ENCODE measurements at places on chromosomes 11 and 22.

DNA sequence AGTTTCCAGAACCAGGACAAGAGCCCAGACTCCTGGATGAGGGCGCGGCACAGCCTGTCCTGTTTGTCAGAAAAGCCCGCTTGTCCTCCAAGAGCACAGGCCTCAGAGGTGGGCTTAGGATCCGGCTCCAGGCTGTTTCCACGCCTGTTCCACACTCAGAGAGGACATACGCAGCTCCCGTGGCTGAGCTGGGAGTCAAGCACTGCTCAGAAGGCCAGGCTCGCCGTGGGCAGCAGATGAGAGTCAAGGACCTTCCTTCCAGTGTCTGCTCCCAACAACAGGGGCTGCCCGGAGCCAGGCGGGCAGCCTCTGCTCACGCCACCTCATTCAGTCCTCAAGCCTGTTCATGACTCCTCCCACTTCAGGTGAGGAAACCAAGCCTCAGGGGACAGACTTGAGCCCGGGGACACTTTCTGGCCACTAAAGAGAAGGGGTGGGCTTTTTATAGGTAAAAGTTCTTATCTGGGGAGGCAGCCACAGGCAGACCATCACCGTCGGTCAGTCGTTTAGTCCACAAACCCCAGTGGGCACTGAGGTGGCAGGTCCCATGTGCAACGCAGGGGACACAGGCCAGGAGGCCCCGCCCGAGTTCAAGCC lies 3.8 kb downstream of the CYB5R3 start:
- DNase-seq = no peak

DNA sequence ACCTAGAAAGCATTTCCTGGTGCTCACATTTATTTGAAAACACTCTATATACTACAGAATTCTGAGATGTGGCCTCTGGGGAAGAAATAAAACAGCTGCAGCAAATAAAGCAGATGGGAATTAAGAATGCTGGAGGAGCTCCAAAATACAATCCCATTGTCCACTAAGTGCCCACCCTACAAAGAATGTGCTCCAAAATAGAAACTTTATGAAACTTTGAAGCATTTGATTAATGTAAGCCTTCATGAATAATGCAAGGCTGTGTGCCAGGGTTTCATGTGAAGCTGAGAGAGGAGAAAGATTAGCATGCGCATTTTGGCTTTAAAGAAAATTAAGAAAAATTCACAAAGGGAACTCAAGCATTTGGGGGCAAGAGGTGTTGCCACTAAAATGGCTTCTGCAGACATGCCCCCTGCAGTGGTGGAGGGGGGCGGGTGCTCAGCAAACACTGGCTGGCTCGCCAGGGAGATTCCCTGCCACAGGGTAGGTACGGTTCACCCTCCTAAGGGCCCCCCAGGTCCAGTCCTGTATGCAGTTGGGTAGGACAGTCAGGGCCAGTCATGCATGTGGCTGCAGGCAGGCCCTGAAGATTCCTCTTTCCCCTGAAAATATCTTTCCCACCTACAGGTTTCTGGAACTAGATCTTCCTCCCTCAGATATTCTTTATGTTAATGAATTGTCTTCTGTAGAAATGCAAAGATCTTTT lies 46.6 kb upstream of the RCN1 start:
- no peak for DNase-seq

GRCh38 chr11:3971756-3972404 lies 116.4 kb downstream of the STIM1 start:
- no peak for DNase-seq

GRCh38 chr11:110207123-110207522 lies 89.3 kb downstream of the RDX start:
- no peak for DNase-seq

DNA sequence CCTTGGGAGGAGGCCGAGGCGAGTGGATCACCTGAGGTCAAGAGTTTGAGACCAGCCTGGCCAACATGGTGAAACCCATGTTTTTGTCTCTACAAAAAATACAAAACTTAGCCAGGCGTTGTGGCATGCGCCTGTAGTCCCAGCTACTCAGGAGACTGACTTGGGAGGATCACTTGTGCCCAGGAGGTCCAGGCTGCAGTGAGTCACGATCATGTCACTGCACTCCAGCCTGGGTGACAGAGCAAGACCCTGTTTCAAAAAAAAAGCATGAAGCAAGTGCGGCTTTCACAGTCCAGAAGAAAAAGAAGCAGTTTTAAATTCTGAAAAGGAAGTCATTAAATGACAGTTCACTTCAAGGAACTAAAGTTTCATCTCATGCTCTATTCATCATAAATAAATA lies 7.1 kb upstream of the LTO1 start:
- no peak for DNase-seq

DNA sequence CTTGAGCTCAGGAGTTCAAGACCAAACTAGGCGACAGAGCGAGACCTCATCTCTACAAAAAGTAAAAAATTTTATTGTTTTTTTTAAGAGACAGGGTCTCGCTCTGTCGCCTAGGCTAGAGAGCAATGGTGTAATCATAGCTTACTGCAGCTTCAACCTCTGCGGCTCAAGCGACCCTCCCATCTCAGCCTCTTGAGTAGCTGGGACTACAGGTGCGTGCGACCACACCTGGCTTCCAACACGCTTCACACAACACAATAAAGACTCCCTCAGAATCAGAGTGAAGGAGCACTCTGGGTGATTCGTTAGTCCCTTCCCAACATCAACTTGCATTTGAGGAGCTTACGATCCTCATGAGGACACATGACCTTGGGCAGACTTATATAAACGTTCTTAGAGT lies 79.5 kb upstream of the APOA1 start:
- DNase-seq = no peak

GRCh38 chr11:26944866-26945664 lies 48.8 kb upstream of the FIBIN start:
- DNase-seq = no peak

DNA sequence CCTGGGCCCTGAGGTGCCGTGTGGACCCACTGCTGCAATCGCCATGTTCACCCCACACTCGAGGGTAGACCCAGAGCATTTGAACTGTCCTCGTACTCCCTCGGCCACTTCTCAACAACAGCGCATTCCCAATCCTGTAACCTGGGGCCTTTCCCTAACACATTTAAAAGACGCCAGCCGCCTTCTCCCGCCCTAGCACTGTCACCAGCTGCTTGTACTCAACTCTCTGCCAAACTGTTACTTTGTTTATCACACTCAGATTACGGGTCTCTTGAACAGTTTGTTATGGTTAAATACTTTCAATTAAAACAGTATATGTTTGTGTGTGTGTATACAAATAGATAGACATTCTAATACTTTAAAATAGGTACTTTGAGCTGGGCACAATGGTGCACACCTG lies 20.7 kb downstream of the CDKN1C start:
- DNase-seq = no peak

DNA sequence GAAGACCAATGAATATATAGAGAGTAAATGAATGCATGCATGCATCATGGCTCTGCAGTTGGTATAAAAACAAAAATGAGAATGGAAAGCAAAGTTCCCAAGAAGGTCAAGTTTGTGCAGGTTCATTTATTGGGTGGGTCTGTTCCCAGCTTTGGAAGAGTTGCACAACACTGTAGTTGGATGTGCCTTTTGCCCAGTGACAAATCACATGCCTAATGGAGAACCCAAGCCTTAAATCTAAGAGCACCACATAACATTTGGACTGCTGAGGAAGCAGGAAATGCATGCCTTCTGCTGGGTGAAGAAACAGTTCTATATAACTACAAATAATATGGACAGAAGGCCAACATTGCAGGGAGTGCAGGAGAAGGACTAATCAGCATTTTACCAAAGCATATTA lies 30.6 kb downstream of the PRCP start:
- DNase-seq = no peak

DNA sequence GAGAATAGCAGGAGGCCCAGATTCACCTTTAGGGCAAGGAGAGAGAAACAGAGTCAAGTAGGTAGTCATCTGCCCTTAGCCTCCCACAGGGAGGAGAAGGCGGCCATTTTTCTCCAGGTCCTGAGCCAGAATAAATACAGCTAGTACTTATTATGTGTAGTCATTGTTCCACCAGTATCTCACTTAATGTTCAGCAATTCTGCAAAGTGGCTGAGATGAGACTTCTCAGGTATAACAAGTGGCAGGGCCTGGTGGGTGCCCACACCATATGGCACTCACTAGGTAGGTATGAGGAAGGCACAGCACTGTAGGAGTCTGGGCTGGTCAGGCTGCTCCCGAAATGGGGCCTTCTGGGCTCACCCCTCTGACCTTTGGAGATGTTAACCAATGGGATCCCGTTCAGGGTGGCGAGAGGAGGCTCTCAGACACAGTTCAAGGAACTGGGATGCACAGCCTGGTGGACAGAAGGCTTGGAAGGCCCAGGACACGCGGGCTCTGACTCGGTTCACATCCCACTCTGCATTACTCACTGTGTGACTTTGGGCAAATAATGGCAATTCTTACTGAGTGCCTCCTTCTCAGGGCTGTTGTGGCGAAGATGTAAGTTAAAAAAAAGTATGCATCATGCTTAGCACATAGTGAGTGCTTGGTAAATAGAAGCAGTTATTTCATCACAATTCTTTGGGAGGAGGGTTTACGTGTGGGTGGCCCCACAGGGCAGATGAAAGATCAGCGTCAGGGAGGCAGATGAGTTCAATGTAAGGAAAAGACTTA lies 25.1 kb downstream of the RTN4RL2 start:
- DNase-seq = no peak

- DNase-seq = no peak
Measured at GRCh38 chr11:77111277-77111676, 8.6 kb downstream of the OMP start.

- no peak for DNase-seq
Measured at GRCh38 chr22:36760786-36761185, 15.1 kb downstream of the IFT27 start.

DNA sequence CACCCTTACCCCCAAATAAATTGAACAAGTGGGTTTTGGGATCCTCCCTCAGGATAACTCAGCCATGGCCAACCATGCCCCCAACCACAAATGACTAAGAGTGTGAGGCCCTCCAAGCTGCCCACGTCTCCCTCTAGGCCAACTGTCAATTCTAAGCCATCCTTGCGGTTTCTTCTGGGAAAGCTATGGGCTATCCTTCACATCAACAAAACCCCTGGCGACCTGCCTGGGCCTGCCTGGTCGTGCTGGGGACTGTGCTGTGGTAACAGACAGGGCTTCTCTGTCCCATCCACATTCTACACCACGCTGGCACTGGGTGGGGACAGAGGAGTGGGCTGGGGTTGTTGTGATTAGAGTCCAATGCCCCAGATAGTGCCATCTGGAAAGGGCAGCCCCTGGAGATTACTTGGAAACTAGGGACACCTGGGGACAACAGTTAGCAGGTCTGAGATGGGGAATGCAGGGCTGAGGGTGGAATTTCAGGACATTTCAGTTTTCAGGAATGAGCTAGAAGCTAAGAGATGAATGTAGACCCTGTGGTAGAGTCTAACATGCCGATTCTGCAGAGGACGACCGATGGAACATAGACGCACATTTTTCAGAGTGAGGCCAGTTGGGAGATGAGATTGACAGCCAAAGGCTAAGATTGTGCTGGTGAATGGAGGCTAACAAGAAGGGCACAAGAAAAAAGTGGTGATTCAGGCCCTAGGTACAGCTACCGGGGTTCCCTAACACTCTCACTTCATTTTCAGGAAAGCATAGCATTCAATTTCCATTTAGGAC lies 131.9 kb downstream of the RASSF10 start:
- no peak for DNase-seq

DNA sequence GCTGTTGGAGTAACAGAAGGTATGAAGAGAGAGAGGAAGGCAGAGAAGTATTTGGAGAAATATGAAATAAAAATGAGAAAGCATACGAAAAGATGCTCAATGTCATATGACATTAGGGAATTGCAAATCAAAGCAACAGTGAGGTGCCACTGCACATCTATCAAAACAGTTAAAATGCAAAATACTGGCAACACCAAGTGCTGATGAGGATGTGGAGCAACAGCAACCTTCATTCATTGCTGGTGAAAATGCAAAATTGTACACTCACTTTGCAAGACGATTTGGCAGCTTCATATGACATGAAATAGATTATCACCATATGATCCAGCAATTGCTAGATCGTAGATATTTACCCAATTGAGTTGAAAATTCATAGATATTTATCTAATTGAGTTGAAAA lies 9.4 kb upstream of the SPDYC start:
- no peak for DNase-seq

DNA sequence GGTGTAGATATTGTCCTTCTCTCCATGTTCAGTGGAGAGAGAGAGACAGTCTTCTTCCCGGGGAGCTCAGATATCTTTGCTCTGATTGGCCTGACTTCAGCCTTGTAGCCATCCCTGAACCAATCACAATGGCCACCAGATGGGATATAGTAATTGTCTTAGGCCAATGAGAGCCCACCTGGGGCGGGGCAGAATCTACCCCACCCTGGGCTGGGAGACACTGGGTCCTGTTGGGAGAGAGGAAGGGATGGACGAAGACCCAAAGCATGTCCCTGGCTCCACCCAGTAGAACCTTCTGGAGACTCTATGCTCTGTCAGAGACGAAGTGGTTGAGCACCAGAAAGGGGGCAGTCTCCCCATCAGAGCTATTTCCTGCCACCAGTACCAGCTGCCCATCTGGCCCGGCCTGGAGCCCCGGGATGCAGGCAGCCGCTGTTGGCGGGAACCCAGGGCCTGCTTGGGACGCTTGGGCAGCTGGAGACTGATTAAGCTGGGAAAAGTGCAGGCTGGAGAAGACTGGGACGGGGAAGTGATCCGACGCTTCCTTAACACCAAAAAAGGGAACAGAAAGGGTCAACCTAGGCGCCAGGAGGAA lies 31.6 kb upstream of the CBX7 start:
- peak; percentile 53 for DNase-seq

- DNase-seq = no peak
Measured at GRCh38 chr22:48635816-48636215, 1191.9 kb downstream of the BRD1 start.

- DNase-seq = no peak
Measured at GRCh38 chr22:29031227-29032011, 30.2 kb downstream of the C22orf31 start.

GRCh38 chr22:30627471-30627870 lies 8.1 kb upstream of the SLC35E4 start:
- no peak for DNase-seq

DNA sequence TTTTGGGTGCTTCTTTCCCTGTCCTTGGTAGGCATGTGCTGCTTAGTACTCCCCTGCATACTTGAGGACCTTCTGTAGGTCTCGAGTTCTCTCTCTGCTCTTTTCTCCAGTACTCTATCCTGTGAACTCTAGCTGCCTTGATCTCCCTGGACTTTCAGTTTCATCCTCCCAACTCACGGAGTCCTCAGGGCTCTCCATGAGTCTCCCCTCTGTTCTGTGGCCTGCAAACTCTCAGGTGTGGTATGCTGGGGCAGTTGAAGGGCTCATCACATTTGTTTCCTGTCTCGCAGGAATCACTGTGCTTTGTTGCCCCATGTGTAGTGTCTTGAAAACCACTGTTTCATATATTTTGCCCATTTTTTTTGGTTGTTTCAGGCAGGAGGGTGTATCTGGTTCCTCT lies 3.3 kb upstream of the PACS1 start:
- no peak for DNase-seq

- DNase-seq = no peak
Measured at GRCh38 chr22:24156141-24156912, 25.0 kb upstream of the SUSD2 start.

- no peak for DNase-seq
Measured at GRCh38 chr11:1391165-1392075, 1.7 kb downstream of the BRSK2 start.
